HFF-Myc (cell line): ENCODE measurements at places on chromosomes 12 and 14.
A peak's percentile ranks its signal among the peaks of the same experiment; 100 is the strongest.

GRCh38 chr14:22122829-22123560, 449.4 kb upstream of the OR4E1 start:
- no peak for DNase-seq

- no peak for DNase-seq
These were observed 393.9 kb downstream of the PAWR start for GRCh38 chr12:79296871-79297270.

DNA sequence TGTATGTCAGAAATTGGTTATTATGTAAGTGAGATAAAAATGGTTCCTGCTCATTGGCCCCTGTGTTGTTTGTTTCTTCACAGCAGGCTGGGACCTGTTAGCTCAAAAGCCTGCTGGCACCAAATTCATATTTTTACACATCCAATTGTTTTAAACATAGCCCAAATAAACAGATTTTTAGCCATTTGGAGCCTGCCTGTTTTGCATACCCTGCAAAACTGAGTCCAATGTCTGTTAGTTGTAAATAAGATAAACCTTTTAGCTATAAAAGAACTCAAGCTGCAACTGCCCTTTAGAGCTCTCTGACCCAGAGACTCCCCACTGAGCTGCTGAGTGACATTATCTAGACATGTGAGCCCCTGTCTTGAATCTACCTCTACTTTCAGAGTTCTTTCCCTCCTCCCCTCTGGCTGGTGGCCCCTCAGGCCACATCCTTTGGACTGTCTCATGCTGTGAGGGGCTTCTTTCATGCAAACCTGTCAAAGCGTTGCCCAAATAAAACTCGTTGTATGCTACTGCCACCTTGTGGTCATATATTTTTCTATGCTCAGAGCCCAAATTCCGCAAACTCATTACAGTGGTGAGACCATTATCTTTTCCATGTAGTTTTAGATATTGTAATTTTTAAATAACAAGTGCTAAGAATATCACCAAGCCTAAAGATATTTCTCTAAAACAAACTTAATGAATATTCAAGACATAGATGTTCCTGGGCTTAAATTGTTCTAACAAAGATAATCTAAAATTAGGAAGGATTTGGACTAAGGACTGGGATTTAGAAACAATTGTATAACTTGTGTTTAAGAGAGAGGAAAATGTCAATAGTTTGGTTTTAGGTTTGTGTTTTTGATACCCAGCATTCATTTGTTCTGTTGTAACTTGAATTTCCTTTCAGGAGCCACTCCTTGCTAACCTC, 337.9 kb downstream of the AACS start:
- DNase-seq = peak; percentile 2

GRCh38 chr14:99236386-99237138, 35.4 kb downstream of the BCL11B start:
- DNase-seq = no peak

DNA sequence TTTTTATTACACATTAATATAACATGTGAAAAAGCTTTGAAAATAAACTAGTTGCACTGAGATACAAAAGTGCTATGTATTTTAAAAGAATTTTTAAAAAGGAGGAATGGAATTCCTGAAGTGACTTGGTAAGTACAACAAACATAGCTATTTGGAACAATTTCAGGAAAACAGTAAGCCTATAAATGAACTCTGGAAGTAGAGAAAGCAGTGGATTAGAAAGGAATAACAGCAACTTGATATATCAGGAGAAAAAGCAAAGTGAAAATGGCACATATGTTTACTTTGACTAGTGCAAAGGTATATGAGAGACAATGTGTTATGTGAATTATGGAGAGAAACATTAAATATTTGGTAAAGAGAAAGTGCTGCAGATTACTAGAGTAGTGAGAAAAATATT, 811.7 kb downstream of the C12orf50 start:
- DNase-seq = no peak

DNA sequence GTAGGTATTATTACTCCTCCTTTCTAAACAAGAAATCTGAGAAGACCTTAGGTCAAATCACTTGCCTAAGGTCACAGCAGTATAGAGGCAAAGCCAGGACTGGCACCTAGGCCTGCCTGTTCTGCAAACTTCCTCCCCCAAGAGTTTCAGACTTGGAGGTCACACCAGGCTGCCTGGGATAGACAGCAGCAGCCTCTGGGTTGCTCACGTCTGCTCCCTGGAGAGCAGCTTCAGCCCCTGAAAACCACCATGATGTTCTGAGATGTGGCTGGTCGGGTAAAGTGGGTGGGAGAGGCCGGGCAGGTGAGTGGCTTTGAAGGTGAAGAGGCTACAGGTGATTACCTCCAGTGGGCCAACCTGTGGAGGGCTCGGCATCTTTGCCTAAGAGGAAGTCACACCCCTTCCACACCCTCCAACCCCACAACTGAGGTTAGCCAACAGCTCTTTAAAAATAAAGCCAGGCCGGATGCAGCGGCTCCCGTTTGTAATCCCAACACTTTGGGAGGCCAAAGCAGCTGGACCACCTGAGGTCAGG, 37.0 kb upstream of the PNMA1 start:
- DNase-seq = no peak

DNA sequence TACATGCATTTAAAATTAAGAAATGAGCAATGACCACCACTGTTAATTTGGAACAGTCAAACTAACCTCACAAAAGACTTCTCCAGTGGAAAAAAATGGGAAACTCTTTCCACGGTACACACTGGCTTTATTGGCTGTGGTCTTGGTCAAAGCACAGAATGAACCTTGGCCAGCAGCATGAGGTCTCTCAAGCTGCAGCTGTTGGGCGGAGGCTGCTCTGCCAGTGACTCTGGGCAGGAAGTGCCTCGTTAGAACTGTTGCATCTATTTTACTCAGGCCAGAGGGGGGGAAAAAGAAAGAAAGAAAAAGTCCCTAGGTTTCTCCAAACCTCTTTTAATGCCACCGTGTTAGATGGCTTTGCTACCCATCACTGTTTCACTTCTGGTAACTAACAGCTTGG, 279.8 kb upstream of the DIO2 start:
- DNase-seq = peak; percentile 31
